ENCODE measurements at places on chromosomes 1 and 21.

GRCh38 chr1:12528021-12528852, 89.8 kb downstream of the DHRS3 start:
- DNase-seq = no peak

- DNase-seq = no peak
Measured at GRCh38 chr1:67896826-67897225, 63.6 kb upstream of the GNG12 start.

DNA sequence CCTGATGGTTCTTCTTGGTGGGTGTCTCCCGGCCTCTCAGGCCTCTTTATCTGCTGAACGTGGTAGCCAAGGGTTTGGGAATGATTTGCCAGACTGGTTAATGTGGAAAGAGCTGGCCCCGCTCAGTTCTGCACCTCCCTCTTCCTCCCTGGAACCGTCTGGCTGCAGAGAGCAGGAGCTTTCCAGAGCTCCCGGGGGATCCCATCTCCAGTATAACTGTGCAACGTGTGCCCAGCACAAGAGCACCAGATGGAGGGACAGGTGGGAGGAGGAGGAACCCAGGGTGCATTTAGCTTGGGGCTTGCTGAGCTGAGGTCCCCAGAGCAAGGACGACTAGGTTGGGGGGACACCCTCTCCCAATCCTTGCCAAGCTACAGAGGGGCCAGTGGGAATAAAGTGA, 5.0 kb downstream of the TFF1 start:
- no peak for DNase-seq

GRCh38 chr1:81379430-81379829, 421.3 kb upstream of the ADGRL2 start:
- DNase-seq = no peak

- DNase-seq = no peak
Measured at GRCh38 chr1:152919071-152919470, 10.7 kb downstream of the IVL start.

GRCh38 chr1:22702296-22703085, 8.1 kb upstream of the EPHB2 start:
- no peak for DNase-seq

GRCh38 chr1:229131243-229132105, 139.4 kb upstream of the RAB4A start:
- no peak for DNase-seq

DNA sequence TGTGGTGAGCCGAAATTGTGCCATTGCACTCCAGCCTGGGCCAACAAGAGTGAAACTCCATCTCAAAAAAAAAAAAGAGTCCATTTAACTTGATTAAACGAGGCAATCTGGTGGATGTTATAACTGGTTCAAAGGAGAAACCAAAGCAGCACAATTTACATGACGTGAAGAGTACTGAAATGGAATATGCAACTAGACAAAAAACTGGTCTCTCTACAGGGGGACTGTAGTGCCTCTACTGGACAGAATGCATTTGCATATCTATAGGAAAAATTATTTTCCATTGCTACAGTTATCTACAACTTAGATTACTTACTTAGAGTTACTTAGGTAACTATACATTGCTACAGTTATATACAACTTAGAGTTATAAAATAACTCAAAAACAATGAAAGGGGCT, 2.7 kb upstream of the CAPN2 start:
- no peak for DNase-seq

GRCh38 chr1:178724728-178725465, at the start of gene RALGPS2:
RALGPS2 (plus strand) TSS chr1:178725244; CDS start chr1:178776765, 51,521 bp downstream.
- no peak for DNase-seq

DNA sequence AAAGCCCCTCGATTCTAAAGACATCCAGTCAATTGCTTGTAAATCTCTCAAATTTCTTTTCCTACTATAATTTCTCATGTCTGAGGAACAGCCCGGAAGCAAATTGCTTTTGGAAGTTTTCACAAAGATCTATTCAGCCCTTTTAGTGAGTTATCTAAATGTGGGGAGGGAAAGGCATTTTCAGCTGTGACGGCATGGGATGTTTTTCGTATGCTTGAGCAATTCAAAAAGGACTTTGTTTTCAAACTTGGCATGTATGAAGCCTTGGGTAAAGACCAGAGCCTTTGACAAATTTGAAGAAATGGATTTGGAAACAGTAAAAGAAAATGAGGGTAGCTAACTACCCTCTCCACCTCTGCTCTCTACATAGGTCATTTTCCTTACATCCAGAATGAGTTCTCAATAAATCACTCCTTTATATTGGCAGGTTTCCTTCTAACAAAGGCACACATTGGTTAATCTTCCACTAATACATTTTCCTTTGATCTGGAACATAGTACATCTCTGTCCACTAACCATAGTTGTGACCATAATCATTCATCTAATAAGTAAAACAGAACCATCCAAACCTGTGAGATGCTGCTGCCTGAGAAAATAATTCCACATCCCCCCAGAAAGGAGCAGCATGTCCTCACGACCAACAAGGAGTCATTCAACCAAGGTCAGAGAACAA, 66.1 kb upstream of the ADAM30 start:
- no peak for DNase-seq

DNA sequence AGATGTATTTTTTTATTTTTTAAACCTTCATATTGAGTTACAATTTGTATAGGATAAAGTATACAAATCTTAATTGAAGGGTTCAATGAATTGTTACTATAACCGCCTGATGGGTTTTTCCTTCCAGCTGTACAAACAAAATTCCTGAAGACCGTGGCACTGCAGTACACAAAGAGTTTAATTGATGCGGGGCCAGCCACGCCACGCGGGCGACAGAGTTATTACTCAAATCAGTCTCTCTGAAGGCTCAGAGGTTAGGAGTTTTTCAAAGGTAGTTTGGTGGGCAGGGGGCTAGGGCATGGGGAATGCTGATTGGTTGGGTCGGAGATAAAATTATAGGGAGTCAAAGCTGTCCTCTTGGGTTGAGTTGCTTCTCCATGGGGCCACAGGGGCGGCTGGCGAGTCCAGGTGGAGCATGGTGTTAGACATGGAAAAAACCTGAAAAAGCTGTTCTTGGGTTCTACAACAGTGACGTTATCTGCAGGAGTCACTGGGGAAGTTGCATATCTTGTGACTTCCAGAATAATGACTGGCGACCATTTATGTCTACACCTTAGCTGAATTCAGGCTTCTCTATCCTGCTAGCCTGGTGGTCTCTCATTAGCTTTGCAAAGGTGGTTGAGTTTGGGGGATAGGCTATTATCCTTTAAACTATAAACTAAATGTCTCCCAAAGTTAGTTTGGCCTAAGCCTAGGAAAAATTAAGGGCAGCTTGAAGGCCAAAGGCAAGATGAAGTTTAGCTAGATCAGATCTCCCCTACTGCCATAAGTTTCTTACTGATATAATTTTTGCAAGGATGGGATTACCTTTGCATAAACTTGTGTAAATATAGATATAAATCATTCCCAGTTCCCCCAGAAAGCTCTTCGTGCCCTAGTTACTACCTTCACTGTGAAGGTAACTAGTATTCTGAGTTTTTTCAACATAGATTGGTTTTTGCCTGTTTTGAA, 13.0 kb upstream of the TMEM9 start:
- no peak for DNase-seq
